Eye (tissue), 1 donor: ENCODE measurements at places on chromosomes 5 and 9.

DNA sequence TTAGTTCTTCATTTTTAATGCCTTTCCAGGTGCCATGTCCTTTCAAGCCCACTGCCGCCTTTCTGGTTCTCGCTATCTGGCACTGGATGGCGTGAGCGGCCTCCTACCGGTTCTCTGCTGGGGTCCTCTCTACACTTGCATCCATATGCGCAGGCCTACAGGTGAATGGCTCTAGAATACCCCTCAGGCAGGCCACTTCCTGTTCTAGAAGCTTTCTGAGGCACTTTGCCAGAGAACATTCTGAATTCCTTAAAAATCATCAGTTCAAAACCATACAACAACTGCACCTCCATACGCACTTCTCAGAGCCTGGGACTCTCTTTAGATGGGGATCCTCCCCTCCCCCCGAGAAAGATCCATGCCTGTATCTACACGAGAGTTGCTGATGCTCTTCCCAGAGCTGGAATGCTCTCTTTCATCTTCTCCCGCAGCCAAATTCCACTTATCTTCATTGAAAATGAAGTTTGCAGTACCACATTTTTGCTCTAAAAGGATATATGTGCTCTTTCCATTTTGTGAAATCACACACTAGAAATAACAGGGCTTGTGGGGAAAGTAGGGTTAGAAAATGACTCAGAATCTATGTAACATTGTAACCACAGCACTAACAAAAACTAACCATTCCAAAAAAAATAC is 1.4 kb upstream of the LHFPL2 start:
- DNase-seq = no peak

- DNase-seq = peak; percentile 41
These were observed 156.5 kb downstream of the TRIO start for GRCh38 chr5:14299666-14300065.

- peak; percentile 97 for DNase-seq
These were observed 73.3 kb downstream of the AK8 start for GRCh38 chr9:132804576-132805295.

- no peak for DNase-seq
These were observed 35.8 kb downstream of the RASGEF1C start for GRCh38 chr5:180173198-180173544.

DNA sequence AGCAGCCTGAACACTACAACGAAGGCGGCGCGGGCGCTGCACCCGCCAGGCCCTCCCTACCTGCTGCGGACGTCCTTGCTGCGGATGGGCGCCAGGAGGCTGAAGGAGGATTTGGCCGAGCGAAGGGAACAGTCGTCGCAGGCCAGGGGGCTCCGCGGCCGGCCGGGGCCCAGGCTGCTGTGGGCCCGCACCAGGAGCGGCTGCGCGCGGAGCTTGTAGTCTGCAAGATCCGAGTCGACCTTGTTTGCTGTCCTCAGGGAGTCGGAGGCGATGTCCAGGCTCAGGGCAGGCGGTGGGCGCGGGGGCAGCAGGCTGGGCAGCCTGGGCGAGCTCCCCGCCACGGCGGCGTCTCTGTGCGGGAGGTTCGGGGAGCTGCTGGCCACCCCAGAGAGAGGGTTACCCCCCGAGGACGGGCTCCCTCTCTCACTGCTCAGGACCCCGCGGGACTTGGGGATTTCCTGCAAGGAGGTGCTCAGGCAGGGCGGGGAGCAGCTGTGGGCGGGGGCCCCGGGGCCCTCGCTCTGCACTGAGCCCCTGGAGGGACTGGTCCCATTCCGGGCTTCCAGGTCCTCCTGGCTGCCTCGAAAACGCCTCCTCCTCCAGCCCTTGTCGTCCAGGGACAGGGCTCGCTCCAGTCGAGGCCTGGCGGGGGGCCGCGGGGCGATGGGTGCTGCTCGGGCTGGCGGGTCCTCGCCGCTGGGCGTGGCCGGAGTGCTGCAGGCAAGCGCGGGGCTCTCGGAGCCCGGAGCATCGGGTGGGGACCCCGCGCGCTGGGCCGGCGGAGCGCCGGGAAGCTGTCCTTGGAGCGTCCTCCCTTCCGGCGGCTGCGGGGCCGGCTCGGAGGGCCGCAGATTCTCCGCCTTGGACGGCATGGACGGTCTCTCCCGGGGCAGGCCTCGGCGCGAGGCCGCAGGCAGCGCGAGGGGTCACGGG is 831 bp downstream of the INPP5E start:
- DNase-seq = peak; percentile 57

- DNase-seq = no peak
These were observed 279.7 kb downstream of the GLIS3 start for GRCh38 chr9:4020038-4020754.

DNA sequence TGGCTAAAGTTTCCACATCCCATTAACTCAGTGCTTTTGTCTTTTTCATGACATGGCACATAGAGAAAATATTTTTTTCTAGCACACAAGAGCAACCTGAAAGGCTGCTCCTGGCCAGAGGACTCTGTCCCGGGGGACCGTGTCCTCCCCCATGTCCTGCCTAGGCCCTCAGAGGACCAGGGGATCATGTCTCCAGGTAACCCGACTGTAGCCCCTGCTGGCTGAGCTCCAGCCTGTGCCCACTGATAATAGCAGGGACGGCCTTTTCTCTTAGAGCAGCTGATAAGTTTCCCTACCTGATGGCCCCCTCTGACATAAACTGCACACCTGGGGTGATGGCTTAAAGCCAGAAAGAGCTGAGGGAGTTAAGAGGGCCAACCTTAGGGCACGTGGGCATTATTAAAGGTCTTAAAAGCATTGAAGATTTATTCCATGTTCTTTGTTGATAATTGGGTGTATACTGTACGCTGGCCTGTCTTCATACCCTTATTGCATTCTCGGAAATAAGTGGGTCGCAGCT is 5.9 kb downstream of the HDHD3 start:
- DNase-seq = no peak

DNA sequence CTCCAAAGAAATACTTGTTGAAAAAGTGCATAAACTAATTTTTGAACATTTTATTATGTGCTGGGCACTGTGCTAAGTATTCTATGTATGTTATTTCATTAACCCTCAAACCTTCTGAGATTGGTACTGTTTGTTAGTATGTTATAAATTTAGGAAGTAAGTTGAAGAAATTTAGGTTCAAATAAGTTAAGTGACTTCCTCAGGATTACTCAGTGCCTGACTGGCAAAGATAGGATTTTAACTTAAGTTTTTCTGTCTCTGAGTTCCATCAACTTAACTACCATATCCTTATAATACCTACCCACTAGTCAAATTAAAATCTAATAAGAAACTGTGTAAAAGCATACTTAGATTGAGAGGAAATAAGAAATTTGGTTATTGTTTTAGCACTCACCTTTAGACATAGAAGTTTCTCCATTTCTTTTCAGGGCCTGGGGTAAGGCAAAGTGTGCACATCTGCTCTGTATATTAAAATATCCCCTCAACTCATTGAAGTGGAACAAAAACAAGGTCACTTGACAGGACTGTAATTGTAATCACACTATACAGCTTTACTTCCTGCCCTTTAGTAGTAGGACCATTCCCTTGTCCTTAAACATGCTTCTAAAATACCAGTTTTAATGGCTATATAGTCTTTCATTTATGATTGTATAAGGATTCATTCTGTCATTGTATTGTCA is 15.2 kb downstream of the TGFBR1 start:
- no peak for DNase-seq

DNA sequence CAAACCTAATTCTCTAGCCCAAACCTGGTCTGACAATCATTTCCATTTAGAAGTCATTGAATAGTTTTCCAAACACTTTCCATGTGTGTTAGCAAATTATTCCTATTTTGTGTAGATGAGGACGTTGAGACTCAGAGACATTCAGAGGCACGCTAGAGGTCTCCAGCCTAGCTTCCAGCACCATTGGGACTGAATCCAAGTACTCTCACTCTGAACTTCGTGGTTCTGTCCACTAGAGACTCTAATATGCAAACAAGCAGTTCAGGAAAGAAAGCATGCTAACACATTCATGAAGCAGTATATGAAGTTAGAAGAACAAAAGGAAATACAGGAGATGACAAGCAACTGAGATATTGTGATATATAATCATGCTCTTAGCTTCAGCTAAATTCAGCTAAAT is 354.8 kb downstream of the NTRK2 start:
- DNase-seq = no peak

GRCh38 chr9:123435471-123435870 is 79.5 kb downstream of the CRB2 start:
- no peak for DNase-seq

DNA sequence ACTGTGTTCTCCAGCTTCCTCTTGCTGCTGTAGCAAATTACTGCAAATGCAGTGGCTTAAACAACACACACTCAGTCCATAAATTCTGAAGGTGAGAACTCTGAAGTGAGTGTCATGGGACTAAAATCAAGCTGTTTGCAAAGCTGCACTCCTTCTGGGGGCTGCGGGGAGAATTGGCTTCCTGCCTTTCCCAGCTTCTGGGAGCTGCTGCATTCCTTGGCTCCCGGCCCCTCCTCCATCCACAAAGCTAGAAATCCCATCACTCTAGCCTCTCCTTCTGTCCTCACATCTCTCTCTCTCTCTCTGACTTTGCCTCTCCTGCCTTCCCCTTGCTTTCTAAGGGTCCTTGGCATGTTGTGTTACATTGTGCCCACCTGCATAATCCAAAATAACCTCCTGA is 14.2 kb upstream of the MED10 start:
- no peak for DNase-seq

DNA sequence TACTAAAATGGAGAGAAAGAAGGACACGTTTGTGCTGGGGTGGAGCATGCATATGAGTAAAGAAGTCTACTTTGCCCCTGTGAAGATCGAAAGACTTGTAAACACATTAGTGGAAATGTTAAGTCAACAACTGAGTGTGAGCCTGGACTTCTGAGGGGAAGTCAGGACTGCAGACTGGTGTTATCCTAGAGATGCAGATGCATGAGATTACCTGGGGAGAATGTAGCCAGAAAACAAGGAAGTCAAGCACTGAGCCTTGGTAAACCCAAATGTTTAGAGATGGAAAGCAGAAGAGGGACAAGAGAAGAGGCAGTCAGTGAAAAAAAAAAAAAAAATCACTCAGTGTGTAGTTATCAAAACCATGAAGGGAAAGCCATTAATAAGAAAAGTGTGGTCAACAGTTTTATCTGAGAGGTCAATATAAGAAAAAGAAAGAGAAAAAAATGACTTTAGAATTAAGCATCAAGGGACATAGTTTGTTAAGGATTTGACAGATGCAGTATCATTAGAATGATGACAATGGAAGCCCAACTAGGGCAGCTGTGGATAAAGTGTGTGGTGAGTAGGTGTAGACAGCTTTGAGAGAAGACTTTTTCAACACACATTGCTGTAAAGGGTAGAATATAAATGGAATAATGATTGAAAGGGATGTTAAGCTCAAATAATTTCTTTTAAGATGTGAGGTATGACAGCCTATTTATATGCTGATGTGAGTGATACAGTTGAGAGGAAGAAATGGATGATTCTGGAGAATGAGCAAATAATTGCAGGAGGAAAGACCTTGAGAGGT is 22.2 kb downstream of the JAKMIP2 start:
- DNase-seq = no peak

GRCh38 chr5:154367101-154367500 is 78.7 kb upstream of the SAP30L start:
- DNase-seq = no peak

DNA sequence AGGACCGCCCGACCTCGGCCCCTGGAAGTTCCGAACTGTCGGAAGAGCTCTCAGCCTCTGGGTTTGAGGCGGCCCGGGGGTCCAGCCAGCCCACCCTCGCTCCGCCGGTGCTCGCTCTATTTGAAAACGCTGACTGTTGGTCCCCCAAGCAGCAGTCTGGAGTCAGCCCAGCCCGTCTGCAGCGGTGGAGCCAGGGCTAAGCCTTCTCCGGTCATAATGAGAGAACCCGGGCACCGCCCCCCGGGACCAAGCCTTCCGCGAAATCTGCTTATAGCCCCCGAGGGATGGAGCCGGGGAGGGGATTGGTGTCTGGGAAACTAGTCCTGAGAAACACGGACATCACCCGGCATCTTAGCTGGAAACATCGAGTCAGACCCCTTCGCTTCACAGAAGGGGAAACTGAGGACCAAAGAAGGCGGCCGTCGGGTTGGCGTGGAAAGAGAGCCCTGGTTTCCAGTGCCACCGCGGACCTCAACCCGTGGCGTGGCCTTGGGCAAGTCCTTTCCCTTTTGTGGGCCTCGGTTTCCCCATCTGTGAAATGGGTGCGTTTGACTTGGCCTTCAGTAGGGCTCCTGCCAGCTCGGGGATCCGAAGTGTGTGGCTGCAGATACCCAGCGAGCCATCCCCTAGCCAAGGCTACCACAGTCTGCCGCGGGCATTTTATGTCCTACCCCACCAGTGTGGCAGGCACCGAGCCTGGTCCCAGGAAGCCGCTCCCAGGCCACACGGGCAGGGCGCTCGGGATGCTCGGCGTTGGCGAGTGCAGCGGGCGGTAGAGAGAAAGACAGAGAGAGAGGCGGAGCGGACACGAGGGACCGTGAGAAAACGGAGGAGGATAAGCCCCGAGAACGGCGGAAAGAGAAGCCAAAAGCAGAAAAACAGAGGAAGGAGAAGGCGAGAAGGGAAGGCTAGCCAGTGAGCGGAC is 857 bp downstream of the ADAM19 start:
- peak; percentile 83 for DNase-seq

GRCh38 chr9:126374366-126374781 is 47.7 kb downstream of the MVB12B start:
- peak; percentile 38 for DNase-seq

DNA sequence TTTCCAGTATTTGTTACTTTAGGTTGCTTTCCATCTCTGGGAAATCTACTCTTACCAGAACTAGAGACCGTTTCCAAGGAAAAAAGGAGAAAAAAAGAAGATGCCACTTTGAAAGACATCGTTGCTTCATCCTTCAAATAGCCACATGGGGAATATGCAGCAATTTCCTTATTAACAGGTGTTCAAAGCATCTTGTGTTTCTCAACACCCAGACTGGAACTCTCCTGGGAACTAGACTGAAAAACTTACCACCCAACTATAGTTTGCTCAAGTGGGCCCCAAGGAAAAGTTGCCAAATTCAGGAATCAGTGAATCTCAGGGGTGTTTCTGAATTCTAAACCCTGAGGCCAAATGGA is 80.0 kb upstream of the JAK2 start:
- no peak for DNase-seq

DNA sequence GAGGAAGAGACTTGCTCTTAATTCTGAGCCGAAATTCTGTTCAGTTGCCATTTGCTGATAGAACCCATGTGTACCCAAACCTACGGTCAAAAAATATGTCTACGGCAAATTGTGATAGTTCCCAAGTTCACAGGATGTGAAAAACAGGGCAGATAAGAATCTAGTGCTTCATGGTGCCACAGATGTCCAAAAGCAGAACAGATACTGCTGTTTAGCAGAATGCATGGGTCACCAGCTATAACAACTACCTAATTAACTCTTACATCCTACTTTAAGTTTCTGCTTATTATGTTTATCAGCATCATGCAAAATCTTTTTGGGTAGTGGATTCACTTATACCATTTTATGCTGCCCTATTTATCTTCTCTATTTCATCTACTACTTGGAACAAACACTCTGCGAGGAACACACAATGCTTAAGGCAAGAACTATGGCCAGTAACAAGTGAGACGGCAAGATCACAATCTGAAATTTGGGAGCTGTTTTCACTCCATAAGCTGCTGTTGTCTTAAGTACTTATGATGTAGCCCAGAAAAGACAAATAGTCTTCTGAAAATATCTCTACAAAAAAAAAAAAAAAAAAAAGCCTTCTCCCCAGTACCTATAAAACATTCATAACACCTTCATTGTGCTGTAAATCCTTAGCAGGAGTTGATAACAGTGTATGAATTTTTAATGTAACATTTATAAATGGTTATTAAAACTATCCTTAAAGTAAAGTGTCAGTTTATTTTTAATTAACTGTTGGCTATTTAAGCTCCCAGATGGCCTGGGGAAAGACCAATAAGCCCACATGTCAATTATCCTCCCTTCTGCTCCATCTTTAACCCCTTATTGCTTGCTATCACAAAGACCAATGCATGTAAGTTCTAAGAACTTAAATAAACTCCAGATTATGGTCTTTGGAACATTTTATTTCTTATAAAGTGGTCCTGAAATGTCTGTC is 232.3 kb downstream of the TLR4 start:
- DNase-seq = peak; percentile 10
